HepG2 (cell line): ENCODE measurements at places on chromosomes 1 and 21.

GRCh38 chr1:100517515-100517914 lies 20.4 kb upstream of the GPR88 start:
- DNase-seq: no peak

GRCh38 chr1:180945551-180945950 lies 32.9 kb downstream of the KIAA1614 start:
- DNase-seq: no peak

DNA sequence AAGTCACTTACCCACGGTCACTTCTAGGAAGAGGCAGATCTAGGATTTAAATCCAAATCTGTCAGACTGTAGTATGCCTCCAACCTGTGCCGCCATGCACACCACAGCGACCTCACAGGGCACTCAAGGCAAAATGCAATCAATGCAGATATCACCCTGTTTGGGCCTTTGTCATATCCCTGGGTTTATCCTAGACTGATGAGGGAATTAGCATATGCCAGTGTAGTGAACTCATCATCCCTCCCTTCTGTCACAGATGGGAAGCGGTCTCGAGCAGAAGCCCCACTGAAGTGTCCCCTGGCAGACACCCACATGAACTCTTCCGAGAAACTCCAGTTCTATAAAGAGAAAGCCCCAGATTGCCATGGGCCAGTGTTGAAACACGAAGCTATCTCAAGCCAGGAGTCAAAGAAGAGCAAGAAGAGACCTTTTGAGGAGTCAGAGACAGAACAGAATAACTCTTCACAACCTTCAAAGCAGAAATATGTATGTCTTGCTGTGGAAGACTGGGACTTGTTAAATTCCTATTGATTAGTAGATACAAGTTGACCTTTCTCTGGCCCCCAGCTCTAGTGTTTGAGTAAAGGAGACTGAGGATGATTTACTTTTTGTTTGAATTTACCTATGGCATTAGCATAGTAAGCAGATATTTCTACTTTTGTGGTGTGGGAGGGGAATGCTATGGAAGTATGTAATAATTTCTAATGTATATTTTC lies 21.4 kb downstream of the LRRC42 start:
- peak; percentile 31 for DNase-seq

DNA sequence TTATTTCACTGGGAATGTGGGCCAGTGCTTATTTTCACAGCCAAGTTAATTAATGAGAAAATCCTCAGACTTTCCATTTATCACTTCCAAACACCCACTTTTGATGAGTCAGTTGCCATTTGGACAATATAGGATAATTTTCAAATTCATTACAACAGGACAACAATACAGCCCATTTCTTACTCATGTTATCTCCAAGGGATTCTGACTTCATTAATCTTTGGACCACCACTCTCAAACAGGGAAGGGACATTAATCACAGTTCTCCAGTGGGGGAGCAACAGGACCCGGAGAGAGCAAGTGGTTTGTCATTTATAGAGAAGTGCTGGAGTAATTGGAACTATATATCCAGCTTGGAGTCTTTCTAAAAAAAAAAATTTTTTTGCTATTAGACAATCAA lies 38.7 kb downstream of the JUN start:
- no peak for DNase-seq

- DNase-seq: no peak
Measured at GRCh38 chr1:41720861-41721410, 197.8 kb downstream of the HIVEP3 start.

DNA sequence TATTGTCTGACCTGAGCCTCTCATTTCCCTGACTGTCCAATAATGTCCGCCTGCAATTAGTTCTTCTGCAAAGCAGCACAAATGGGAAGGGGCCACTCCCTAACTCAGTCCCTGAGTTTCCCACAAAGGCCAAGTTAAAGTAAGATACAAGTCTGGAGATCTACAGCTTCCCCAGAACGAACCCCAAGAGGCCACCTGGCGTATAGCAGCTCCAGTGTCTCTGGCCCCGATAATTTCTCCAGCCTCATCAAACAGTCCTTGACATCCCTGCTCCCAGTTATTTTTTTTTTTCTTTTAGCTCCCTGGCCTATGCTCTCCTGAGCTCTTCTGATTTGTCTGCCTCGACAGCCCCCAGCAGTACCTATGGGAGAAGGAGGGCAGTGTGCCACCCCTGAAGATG lies 8.1 kb upstream of the ACKR1 start:
- no peak for DNase-seq

GRCh38 chr1:205071801-205072200 lies 12.5 kb downstream of the TMEM81 start:
- no peak for DNase-seq

DNA sequence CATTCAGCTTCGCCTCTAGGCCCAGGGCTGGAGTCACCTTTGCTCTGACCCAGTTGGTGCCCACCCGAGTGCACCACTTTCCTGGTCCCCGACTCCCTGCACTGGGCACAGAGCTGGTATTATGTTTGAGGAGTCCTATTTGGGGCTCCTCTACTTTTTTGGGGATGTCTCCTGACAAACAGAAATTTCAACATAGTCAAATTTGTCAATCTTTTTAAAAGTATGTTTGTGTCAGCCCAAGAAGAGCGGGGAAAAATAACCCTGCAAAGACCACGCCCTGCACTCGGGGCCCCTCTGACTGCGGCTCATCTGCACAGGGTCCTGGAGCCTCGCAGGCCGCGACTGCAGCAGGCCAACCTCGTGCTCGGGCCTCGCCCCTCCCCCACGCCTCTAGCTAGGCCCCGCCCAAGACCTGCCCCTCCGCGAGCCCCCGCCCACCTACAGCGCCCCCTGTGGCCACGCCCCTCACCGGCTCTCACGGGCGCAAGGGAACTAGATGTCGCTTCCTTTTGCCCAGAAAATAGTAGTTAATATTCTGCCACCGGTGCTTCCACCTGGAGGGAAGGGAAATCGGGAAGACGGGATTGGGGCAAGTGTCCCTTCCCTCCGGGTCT lies 11.4 kb downstream of the FAM229A start:
- no peak for DNase-seq

- peak; percentile 31 for DNase-seq
Measured at GRCh38 chr1:151199873-151200581, 1.7 kb downstream of the PIP5K1A start.

GRCh38 chr1:68495968-68496679 lies 758 bp downstream of the DEPDC1 start:
- DNase-seq: peak; percentile 10

- DNase-seq: peak; percentile 95
Measured at GRCh38 chr21:31929548-31929947, 56.7 kb downstream of the HUNK start.

GRCh38 chr1:2148691-2149090 lies 45.9 kb downstream of the FAAP20 start:
- no peak for DNase-seq

GRCh38 chr1:78088486-78088885 lies 42.7 kb downstream of the GIPC2 start:
- DNase-seq: no peak

- DNase-seq: no peak
Measured at GRCh38 chr1:111873460-111874030, 115.9 kb downstream of the KCND3 start.

DNA sequence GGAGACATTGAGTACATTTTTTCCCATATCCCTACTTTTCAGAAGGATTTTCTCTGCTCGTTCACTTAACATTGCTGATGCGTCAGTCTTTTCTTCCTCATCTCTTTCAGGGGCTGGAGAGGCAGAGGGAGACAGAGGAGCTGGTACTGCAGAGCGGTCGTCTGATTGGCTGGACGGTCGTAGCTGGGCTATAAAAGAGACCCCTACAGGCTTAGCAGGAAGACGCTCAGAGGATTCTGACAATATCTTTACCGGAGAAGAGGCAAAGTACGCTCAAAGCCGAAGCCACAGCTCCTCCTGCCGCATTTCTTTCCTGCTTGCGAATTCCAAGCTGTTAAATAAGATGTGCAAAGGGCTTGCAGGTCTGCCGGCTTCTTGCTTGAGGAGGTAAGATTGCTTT lies at the start of gene RGS4:
Gene RGS4, plus strand, starts transcription at position 220 of the 400 bp plus-strand sequence. Its CDS starts 124 bp downstream, at position 344.
- peak; percentile 21 for DNase-seq

DNA sequence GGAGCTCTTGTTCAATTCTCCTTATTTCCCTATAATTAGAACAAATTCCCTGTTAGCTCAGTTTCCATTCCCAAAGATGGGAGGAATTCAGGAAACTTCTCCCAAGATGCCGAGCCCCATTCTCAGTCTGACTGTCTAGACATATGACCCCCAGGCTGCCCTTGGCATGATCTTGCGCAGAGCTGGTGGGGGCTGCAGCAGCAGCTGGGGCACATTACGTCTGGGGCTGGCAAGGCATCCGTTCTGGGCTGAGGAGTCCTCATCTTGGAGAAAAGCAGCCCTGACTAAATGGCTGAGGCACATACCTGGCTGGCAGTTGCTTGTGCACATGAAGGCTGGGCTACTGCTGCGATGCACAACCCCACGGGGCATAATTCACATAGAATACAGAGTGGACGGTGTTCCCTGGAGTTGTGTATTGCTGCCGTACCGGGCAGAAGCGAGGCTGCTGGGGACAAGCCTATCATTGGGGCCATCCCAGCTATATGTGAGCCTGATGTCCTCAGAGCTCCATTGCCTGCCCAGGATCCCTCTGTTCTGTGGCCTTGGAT lies 36.4 kb upstream of the TRABD2B start:
- no peak for DNase-seq

DNA sequence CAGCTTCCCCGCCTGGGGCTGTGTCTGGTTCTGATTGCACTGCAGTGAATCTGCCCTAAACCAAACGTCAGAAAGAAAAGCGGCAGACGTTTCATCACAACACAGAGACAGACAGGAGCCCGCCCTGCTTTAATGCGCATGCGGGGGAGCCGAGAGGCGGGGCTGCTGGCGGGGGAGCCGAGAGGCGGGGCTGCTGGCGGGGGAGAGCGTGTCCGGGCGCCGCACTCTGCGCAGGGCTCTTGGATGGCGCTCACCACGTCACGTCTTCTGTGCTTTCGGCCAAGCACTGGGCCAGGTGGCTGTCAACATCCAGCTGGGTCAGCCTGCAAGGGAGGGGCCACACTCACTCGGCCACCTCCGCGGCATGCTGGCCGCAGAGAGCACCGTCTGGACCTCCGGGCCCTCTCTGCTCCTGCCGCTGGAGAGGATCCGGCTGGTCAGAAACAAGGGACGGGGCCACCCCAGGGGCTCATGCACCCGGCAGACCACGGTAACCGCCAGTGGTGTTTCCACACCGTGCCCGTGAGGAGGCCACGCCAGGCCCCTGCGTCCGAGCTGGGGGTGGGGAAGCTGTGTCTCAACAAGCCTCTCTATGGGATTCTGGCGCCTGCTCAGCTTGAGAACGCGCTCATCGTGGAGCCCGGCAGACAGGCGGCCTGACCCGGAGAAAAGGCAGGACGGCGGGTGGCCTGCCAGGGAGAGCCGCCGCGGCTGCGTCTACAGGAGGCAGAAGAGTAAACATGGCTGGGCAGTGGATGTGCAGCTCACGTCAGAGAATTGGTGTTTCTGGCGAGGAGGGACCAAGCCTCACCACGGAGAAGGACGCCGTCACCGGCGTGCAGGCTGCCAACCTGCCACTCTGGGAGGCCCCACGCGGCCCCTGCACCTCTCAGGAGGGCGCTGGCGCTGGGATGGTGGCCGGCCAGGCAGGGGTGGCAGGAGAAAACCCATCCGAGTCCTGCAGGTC lies 4.8 kb downstream of the FAAP20 start:
- DNase-seq: peak; percentile 93

DNA sequence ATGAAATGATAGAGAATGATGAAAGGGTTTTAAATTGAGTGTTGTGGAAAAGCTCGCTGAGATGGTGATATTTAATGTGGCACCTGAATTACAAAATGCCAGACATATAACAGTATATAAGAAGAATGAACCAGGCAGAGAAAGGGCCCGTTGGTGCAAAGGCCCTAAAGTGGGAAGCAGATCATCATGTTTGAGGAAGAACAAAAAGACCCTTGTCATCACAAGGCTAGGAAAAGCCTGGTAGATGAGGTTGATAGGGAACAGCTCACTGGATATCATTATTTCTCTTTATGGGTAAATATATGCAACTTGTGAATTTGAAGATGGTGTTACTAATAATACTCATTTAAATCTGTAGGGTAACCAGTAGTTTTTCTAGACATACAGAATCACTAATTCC lies 11.0 kb downstream of the RAP1A start:
- no peak for DNase-seq

- DNase-seq: no peak
Measured at GRCh38 chr1:63721531-63722189, 52.2 kb upstream of the ROR1 start.

DNA sequence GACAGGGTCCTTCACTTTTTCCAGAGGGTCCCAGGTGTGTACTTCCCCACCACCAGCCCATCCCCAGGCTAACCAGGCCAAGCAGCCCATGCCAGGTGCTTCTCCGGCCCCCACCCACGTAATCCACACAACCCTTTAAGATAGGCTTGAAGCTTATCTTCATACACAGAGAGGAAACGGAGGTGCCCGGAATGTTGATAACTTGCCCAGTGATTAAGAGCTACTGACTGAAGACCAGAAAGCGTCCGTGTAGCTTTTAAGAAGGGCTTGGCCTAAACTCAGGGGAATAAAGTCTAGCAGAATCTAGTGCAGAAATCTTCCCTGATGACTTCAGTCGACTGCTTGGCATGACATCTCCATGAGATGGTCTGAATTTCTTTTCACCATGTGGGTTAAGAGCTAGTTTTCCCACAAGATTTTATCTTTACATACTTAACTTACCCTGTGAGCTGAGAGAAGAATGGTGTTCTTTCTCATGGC lies 138.7 kb downstream of the GALNT2 start:
- no peak for DNase-seq

DNA sequence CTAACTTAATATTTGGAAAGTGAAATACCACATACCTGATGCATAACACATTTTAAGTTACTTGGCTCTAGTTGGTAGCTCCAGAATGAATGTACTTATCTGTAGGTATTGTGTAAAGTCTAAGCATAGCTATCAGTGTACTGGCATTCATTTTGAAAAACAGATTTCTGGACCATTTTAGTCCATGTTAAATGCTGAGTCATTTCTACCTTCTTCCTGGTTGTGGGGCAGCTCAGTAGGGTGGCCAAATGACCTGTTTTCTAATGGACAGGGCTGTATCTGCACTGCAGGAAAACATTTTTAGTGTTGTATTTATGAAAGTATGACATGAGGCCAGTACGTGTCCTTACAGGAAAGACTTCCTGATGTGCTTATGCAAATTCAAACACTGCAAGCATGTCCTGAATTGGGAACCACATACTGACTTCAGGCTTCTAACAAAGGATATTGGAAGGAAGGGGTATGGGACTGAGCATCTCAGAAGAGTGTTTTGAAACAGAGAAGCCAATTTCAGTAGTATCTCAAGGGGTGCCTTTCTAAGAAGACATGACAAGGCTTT lies 300.3 kb upstream of the B3GALT2 start:
- DNase-seq: no peak

GRCh38 chr1:20076223-20076622 lies 6.2 kb downstream of the PLA2G5 start:
- no peak for DNase-seq

DNA sequence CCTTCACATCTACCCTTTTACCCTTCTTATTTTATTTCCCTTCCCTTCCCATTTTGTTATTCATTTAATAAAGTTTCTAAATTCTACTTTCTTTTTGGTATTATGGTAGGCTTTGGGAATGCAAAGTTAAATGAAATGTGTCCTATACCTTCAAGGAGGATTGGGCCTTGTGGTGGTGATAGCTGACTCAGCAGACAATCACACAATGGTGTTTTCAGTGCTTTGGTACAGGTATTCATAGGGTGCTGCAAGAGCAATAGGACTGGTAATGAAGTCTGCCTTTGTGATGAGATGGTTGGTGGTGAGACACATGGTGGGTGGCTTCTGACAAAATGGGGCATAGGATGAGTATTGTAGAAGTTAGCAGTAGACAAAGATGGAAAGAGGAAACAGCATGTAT lies 21.9 kb upstream of the SPAG17 start:
- no peak for DNase-seq
